GM12864 (cell line): ENCODE measurements at places on chromosomes 4 and X.

- DNase-seq = no peak
Observed at GRCh38 chr4:79174490-79175252, 151.2 kb downstream of the NAA11 start.

- DNase-seq = no peak
Observed at GRCh38 chrX:19611636-19612376, 96.5 kb upstream of the MAP3K15 start.

GRCh38 chr4:55352726-55353125, 6.7 kb downstream of the SRD5A3 start:
- DNase-seq = no peak

GRCh38 chr4:55979562-55979961, 30.8 kb downstream of the CEP135 start:
- DNase-seq = no peak

- DNase-seq = no peak
Observed at GRCh38 chr4:7750523-7750922, 189.1 kb downstream of the AFAP1 start.

- DNase-seq = no peak
Observed at GRCh38 chrX:38859602-38860001, 58.3 kb downstream of the MID1IP1 start.

- DNase-seq = no peak
Observed at GRCh38 chrX:15848576-15848975, 6.0 kb downstream of the AP1S2 start.

DNA sequence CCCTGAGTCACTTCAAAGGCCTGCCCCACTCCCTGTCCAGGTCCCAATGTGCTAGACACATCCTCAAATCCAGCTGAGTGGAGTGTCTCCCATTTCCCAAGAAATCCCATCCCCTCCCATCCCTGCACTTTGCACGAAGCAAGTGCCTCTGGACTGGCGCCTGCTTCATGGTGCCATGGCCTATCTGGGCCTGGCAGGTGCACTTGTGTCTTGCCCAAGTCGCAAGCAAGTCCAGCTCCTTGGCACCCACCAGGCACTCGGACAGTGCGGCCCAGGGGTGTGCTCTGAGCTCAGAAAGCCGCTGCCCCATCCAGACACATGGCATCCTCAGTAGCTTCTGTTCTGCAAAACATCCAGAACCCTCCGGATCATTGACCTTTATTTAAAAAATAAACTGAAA, 97.4 kb downstream of the DCTD start:
- DNase-seq = no peak

GRCh38 chr4:41719417-41719816, 29.1 kb downstream of the PHOX2B start:
- no peak for DNase-seq

DNA sequence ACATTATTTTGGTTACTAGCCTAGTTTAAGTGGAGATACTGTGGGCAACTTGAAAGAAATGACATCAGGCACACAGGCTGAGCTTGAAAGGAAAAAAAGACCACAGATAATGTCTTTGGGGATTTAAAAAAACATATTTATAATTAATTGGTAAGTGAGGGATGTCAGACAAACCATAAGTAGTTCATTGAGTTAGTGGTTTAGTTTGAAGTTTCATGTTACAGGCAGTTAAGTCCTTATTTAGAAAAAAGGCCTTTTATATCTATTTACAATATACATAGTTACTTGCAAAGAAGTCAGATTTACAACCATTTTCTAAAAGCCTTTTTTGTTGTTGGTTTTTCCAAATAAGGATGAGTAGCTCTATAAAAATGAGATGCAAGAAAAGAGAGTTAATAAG, 89.2 kb downstream of the CDS1 start:
- DNase-seq = no peak

- DNase-seq = no peak
Observed at GRCh38 chr4:7158081-7158750, 34.1 kb upstream of the SORCS2 start.

GRCh38 chr4:117800636-117801035, 233.7 kb upstream of the NDST3 start:
- DNase-seq = no peak

DNA sequence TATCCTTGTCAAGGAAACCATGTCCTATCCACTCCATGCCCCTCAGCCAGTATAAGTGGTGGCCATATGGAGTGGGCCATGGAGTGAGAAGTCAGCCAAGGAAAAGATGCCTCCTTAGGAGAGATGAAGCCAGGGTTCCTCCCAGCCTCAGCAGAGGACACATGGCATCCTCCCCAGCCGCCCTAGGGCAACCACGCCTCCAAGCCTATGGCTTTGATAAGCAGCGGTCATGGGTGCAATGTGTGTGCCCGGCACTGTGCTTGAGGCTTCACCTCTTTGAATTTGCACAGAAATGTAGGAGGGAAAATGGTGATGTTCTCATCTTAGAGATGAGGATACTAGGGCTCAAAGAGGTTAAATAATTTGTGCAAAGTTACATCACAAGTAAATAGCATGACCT, 34.6 kb upstream of the TBC1D14 start:
- DNase-seq = no peak

GRCh38 chr4:168844353-168845049, 165.6 kb downstream of the CBR4 start:
- DNase-seq = no peak

- DNase-seq = no peak
Observed at GRCh38 chrX:24117258-24117657, 32.3 kb upstream of the ZFX start.

DNA sequence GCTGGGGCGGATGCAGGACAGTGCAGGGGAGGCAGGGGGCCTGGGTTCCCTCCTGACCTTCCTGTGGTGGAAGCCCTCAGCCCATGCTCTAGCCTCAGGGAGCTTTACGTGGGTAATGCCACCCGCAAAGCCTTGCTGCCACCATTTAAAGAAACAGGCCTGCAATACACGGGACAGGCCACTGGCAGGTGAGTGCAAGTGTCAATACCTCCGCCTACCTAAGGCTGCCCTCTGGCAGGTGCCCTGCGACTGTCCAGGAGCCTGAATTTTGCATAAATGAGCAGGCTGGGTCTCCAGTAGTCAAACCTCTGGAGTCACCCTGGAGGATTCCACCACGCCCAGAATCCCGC, 5.9 kb downstream of the CRMP1 start:
- no peak for DNase-seq

GRCh38 chrX:120429776-120430540, 39.1 kb downstream of the LAMP2 start:
- no peak for DNase-seq

DNA sequence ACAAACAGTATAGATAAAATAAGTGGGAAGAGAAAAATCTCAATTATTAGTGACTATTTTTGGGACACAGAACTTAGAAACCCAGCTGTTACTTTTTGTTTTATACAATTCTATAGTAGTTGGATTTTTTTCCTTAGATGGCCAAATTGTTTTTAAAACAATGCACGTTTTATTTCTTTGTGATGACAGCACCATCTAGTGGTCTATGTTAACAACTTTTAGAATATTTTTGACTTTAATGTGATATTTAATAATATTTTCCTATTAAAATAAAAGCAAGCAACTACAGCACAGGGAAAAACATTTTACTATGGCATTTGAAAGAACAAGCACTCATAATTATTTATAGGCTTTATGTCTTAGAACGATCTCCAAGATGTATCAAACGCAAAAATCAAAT, 5.6 kb upstream of the SMIM31 start:
- no peak for DNase-seq

- no peak for DNase-seq
Observed at GRCh38 chr4:118270492-118270891, 82.3 kb downstream of the PRSS12 start.

GRCh38 chrX:87518504-87518903, 902 bp downstream of the KLHL4 start:
- DNase-seq = no peak

DNA sequence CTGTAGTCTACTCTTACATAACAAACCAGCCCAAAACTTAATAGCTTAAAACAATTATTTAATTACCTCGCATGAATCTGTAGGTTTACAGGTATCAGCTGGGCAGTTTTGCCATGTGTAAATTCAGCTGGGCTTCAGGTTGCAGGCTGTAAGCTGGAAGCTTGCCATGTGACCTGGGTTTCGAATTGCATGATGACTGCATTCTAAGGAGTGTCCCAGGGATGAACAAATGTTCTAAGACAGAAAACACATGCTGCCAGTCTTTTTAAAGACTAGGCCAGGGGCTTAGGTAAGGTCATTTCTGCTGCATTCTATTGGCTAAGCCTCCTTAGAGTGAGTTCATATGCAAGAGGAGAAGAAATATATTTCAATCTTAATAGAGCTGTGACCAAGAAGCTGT, 44.8 kb downstream of the GRIA2 start:
- no peak for DNase-seq

- no peak for DNase-seq
Observed at GRCh38 chr4:6957148-6957520, 47.5 kb downstream of the TBC1D14 start.

GRCh38 chr4:114599903-114600552, 1.4 kb downstream of the UGT8 start:
- DNase-seq = no peak

DNA sequence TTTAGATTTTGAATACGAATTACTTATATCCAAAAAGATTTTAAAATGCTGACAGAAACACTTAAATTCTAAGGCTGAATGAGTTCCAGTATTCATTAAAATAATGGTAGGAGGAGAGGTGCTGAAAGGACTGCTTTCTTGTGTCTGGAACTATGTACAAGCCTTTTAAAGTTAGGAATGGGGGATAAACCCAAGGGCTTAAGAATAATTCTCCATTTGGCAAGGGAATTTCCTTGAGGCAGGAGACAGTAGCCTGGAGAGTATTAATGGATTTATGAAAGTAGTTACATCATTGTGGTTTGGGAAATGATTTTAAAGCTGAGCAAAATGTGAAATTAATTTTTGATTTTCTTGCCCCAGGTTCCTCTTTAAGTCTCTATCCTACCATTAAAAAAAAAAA, 266.5 kb upstream of the KCNIP4 start:
- no peak for DNase-seq

- no peak for DNase-seq
Observed at GRCh38 chr4:12636191-12636590, 847.9 kb downstream of the RAB28 start.

DNA sequence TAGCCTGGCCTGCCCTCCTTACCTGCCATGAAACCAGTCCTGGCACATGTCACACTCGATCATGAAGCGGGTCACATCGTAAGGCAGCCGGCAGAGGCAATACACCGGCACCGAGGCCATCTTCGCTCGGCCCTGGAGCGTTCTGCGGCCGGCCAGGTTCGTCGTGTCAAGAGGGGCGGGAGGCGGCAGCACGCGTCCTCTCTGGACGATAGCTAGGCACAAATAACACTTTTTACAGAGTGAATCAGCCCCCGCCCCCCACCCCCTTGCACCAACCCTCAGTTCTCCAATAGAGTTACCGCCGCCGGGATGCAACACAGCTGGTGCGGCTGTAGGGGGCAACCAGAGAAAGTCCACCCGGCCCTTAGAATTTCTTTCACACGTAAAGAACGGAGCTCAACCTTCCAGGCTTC, 1.7 kb downstream of the PHF8 start:
- DNase-seq = no peak

DNA sequence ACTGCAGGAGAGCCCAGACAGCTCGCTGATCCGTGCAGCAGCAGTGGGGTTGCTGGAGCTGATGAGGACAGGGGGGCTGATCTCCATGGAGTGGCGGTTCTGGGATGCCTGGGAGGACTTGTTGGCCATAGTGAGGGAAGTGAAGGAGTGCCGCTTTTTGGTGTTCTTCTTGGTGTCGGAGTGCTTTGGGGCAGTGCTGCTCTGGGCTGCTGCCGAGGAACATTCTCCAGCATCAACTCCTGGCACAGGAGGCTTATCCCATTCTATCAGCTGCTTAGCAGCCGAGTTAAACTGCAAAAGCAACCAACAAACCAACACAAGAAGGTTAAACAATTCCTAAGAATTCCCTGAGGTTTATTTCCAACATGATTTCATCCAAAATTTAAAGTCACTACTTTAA, 126.3 kb upstream of the CBR4 start:
- no peak for DNase-seq

GRCh38 chrX:103556963-103557612, 28.2 kb upstream of the TCEAL4 start:
- DNase-seq = no peak

DNA sequence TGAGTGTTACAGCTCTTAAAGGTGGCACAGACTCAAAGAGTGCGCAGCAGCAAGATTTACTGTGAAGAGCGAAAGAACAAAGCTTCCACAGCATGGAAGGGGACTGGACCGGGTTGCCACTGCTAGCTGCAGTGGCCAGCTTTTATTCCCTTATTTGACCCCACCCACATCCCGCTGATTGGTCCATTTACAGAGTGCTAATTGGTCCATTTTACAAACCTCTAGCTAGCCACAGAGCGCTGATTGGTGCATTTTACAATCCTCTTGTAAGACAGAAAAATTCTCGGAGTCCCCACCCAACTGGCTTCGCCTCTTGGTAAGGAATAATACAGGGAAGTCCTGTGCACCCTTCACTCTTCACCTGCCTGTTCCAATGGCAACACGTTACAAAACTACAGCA, 1.9 kb upstream of the SHROOM2 start:
- DNase-seq = no peak

DNA sequence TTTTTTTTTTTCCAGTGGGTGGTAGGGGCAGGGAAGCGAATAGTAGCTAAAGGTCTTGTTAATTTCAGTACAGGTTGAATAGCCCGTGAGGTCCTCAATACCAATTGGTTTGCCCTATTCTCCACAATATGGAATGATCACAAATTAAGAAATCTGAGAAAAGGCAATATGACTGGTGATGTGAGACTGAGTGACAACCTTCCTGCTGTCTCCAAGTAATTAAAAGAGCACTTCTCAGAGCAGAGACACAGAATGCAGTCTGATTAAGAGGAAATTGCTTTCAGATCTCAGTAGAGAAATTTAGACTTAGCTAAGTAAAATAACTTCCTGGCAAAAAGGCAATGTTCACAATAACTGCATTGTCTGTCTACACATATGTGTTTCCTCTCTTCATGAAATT, 23.0 kb downstream of the GPR174 start:
- no peak for DNase-seq

DNA sequence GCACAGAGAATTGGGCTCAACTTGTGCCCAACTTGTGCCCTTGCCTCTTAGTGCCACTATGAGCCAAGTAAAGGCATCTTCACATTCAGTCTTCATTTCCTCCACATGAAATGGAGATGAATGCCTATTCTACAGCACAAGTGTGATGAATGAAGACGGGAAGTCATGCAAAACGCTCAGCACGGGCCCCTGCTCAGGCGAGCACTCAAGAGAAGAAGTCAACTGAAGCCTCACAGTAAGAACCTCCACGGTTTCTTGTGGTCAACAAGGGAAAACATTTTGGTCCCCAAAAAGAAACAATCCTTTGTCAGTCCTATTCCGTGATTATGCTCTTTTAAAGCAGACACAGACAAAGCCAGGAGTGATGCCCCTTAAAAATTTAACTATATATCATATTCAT, 87.0 kb downstream of the IRF2 start:
- no peak for DNase-seq

GRCh38 chr4:6298035-6298434, 28.4 kb downstream of the WFS1 start:
- DNase-seq = no peak

- DNase-seq = no peak
Observed at GRCh38 chrX:131271826-131272225, 17.3 kb downstream of the IGSF1 start.

GRCh38 chrX:10085223-10085622, 71.6 kb upstream of the CLCN4 start:
- no peak for DNase-seq
